ENCODE measurements at places on chromosomes 7 and 10.
A peak's percentile ranks its signal among the peaks of the same experiment; 100 is the strongest.

DNA sequence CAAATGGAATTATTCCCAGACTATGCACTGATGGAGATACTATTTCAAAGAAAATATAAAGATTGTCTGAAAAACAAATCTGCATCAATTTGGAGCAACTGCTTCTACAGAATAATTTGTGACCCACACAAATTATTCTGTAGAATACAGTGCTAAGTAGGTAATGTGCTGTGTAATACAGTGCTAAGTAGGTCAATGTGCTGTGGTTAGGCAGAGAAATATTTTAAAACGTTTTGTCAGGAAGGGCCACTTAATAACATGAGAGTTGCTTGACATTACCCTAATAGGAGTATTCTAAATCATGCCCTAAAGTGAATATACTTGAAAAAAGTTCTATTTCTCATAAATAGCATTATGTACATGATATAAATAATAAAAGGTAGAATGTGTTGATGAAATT lies 116.5 kb upstream of the KCND2 start:
- no peak for DNase-seq

DNA sequence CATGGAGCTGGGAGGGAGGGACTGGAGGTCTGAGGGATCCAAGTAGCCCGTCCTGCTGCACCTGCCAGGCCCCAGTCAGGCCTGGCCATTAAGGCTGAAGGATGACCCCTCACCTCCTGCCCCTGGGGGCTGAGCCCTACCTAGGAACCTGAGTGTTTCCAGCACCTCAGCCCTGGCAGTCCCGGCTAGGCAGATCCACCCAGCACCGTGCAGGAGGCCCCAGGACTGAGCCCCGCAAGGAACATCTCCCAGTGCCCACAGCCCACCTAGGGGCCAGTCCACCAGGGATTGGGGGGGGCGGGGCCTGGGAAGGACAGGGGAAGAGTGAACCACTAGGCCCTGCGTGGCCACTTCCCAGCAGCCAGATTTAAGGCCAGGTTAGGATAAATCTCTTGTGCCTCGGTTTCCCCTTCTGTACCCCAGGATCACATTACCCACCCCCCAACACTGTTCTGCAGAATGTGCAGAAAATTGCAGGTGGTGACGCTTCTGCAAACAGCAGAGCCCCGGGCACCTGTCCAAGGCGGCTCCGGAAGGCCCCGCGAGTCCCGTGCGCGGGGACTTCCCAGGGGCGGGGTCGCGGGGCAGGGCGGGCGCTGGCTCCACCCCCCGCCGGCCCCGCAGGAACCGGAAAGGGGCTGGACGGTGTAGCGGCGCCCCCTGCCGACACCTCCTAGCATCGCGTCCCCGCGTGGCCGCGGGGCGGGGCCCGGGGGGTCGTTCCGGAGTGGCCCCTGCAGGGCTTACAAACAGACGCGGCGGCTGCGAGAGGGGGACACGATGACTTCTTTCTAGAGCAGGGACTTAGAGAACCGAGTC lies 55.9 kb downstream of the PWWP2B start:
- peak; percentile 24 for DNase-seq

DNA sequence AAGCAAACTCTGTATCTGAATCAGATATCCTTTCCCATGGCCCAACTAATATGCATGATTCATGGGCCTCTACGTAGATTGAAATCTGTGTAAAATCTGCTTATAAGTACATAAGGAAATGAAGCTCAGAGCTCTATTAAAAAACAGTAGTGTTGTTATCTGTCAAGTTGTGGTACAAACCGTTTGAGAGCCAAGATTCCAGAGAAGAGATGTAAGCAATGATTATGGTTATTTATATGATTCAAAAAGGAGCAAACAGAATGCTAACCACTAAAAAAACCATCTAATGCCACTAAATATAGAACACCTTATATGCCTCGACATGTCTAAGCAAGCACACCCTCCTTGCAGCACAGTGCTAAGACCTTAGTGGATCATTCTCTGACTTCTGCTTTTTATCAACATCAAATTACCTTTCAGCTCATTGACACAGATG lies 26.6 kb downstream of the RPP38 start:
- no peak for DNase-seq

GRCh38 chr7:96320442-96320841 lies 1.5 kb downstream of the SLC25A13 start:
- DNase-seq: peak; percentile 99

DNA sequence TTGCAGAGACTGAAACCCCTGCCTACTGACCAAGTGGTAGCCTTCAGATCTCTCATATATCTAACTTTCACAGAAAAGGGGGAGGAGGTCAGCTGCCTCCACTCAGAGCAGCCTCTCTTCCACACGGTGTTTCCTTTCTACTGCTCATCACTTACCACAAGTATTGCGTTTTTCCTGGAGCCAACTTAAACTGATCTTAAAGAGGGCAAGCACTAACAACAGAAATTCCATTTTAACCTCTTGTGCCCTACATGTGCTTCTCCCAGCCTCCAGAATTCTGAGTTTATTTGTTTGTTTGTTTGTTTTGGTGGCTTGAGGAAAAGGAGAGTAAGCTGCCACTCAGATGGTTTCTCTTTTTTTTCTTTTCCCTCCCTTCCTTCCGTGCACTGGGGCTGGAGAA lies 19.1 kb downstream of the SKIDA1 start:
- no peak for DNase-seq

DNA sequence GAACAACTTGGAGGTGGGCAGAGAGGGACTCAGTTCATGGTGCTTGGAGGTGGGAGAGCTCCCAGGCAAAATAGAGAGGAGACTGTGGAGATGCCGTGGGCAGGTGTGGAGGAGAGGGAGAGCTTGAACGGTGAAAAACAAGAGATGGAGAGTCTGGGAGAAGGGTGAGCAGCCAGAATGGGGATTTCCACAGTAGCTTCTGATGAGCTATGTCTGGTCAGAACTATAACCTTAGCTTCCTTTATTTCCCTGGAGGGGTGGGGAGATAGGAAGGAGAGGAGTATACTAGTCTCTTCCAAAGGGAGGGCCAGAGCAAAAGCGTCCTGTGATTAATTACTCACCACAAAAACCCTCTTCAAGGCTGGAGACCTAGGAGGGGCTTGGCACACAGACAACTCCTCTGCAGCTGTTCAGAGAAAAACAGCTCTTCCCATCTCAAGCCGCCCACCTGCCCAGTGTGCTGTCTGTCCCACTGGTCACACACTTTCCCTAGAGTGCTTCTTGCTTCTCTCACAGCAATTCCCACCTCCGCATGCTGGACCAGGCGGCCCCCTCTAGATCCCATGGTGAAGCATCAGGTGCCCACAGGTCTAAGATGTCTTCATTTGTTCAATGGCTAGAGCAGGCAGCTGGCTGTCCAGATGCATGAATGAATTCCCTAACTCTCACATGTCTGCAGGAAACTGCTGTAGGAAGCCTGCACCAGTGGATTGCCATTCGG lies 41.9 kb downstream of the TAS2R41 start:
- DNase-seq: no peak

DNA sequence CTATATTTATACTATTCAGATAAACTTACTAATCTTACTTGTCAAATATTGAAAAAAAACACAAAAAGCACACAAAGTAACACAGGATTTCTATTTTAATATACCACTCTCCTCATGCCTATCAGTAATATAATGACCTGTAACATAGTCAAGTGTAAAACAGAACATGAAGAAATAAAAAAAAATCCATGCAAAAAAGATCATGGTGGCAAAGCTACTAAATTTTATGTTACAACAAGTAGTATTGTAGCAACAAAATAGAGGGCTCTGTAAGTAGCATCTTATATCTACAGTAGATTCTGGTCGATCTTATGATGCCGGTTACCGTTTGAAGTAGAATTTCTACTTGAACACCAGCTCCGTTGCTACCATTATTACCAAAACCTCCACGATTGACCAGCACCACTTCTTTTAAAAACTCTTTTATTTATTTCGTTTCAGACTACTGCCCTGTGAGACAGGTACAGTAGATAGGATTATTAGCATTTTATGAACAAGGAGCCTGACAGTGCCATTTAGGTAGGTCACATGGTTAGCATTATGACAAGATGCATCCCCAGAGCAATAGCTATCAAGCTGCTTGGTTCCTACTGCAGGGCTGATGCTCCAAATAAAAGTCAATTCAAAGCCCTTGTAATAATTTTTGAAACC lies 2.1 kb downstream of the CPED1 start:
- DNase-seq: no peak

GRCh38 chr10:60570896-60571295 lies 181.2 kb upstream of the ANK3 start:
- DNase-seq: no peak

DNA sequence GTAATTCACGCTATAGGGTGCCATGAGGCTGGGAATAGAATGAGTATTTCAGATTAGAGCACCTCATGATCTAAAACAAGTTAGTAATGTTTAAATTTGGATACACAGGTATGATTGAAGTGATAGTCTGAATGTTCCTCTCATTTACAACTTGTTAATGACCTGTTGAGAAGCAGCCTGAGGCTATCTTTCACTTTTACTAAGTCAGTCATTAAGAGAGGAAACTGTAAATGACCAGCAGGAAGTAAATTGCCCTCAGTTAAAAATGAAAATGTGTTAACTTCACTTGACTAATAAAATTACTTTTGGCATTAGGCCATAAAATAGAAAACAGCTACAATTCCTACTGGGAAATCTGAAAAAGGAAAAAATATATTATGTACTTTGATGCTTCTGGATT lies 1042.0 kb downstream of the DNAJB9 start:
- DNase-seq: no peak

DNA sequence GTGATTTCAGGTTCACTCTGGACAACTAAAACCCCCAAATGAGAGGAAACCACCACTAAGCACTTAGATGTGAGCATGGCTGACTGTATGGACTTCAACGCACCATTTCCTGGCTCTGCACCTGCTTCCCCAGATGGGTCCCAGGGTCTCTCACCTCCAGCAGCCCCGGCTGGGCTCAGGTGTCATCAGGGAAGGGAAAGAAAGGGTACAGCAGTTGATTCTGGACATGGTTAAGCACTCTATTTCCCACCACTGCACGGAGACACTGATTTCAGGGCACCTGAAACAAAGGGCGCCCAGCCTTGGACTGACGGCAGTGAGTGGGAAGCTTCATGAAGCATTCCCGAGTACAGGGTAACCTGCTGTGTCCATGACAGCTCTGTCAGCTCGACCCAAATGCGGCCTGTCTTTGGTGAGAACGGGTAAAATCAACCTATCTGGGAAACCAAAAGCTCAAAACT lies 19.0 kb downstream of the FAM53B start:
- no peak for DNase-seq

DNA sequence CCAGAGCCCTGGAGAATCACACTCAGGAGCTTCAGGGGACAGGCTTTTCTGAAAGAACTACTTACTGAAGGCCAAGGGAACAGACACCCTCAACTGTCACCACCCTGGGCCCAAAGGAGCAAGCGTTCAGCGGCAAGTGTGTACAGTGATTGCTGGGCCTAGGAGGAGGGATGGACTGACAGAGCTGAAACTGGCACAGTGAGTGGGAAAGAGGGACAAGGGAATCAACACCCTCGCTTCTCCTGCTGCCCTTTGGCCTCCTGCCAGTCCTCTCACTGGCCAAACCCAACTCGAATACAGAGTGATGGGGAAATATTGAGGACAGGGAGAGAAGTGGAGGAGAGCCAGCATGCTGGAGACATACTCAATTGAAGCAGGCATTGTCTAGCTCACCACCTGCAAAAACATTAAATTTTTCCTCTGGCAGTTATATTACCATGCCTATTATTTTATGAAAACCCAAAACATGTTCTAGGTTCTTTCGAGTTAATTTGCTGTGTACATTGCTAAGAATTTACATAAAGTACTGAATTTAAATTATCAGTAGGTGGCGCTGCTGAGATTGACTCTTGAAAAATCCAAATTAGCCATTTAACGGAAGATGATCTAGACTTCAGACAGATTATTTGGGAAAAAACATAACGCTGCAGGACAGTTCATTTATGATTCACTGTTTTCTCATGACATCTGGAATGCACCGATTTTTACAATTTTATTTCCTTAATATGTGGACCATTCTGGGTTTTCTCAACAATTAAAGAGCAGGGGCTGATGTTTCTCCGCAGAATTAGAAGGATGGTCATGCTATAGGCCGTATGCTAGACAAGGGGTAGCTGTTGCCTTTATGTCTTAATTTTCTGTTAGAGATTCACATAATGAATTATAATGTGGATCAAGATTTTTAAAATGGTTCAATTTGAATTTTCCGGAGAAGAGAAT lies 14.7 kb upstream of the TMEM236 start:
- DNase-seq: no peak

DNA sequence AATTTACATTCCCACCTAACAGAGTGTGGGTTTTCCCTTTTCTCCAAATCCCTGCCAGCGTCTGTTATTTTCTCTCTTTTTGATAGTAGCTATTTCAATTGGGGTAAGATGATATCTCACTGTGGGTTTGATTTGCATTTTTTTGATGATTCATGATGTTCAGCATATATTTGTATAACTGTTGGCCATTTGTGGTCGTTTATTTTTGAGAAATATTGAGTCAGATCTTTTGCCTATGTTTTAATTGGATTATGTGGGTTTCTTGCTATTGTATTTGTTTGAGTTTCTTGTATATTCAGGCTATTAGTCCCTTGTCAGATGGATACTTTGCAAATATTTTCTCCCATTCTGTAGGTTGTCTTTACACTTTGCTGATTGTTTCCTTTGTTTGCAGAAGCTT lies 193.8 kb downstream of the ABCA13 start:
- DNase-seq: no peak

GRCh38 chr7:121803039-121803438 lies 69.9 kb upstream of the PTPRZ1 start:
- DNase-seq: no peak

GRCh38 chr10:131832056-131832685 lies 68.6 kb upstream of the PPP2R2D start:
- DNase-seq: no peak

DNA sequence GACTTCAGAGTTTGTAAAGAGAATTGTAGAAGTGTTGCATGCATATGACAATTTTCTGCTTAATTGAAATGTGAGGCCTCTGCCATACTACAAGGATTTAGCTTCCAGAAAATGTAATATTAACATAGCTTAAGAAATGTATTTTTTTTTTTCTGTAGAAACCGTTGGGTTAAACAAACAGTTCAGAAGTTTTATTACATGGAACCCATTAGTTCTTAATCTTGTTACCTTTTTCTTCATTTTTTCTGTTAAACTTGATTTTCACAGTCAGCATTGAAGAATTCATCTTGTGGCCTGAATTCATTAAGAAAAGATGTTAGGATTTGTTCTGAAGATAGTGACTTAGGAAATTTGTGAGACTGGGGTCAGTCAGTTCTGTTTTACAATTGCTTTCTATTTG lies 4.9 kb downstream of the PTEN start:
- no peak for DNase-seq

DNA sequence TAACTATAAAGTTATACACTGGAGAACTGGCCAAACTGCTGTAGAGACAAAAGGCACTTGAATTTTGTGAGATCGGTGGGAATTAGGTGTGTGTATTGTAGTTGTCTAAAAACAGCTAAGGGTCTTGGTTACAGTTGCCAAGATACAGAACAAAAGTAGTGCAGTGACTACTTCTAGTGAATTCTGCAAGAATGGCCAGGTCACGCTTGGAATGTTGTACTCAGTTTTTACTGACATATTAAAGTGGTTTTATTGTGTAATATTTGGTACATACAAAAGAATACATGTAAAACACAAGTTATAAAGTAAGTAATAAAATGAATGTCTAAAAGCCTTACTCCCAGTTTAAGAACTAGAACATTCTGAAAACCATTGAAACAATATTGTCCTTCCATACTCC lies 42.4 kb downstream of the PRPF18 start:
- no peak for DNase-seq
